ENCODE measurements at places on chromosomes 7 and 10.

DNA sequence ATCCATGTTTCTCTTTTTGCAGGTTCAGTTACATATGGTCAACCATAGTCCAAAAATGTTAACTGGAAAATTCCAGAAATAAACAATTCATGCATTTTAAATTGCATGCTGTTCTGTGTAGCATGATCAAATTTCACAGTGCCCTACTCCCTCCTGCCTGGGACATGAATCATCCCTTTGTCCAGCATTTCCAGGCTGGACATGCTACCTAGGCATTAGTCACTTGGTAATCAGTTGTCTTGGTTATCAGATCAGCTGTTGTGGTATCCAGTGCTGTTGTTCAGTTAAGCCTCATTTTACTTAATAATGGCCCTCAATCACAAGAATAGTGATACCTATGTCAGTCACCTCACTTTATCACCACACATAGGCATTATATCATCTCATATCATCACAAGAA, 7.3 kb upstream of the PNLIP start:
- DNase-seq, result no peak

DNA sequence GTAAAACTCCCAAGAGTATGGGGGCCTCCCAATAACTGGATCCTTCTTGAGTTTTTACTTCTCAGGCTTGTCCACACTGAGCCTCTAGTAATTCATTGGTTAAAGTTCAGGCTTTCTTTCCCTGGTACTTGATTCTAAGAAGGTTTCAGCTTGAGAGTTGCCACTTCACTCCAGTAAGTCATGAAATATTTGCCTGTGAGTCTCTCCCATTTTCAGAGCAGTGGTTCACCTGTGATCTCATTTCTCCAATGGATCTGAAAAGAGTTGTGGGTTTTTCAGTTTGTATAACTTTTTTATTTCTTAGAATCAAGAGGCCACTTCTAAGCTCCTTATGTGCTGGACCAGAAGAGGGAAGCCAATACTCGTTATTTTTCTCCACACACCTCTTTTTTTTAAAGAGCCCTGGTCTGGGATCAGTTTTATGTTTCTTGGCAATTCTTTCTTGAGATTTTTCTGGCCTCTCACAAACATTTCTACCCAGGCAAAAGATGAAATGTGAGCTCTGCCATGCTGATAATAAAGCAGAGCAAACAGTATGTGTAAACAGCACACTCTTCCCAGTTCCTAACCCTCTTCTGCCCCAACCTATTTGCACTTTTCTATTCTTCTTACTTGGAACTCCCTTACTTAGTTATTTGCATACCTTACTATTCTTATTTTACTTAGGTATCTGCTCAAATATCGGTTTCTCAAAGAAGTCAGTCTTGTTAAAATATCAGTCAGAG, 983.4 kb downstream of the CCSER2 start:
- DNase-seq, result no peak

- no peak for DNase-seq
These were observed 155.6 kb upstream of the GHITM start for GRCh38 chr10:83983578-83984255.

DNA sequence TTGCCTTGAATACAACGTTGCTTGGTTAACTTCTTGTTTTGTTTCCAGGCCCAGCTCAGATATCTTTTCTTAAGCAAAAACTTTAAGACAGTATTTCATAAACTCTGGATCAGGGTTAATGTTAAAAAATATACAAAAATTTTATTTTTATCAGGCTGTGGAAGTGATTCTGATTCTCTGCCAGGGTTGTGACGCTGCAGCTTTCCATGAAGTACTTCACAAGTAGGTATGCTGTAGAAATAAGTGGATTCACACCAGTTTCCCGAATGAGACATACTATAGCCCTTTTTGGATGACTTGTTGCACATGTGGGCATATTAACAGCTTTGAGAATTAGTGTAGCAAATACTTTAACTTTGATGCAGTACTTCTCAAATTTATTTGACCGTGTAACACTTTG, 70.1 kb downstream of the CDK14 start:
- DNase-seq, result no peak

DNA sequence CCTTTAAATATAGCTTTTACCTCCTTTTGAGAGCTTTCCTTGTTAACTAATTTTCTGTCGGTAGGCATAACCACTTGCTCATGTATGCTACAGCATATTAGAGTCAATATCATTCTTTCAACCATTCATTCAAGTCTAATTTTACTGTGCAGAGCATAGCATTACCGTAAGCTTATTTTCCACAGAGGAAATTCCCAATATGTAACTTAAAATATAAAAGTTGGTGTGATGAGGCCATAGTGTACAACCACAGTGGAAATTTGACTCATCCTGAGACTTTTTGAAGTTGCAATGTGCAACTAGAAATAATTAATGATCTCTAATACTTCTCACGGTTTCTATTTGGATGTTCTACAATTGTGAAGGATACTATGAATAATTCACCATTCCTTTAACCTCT, 80.6 kb upstream of the KLF6 start:
- DNase-seq, result no peak

DNA sequence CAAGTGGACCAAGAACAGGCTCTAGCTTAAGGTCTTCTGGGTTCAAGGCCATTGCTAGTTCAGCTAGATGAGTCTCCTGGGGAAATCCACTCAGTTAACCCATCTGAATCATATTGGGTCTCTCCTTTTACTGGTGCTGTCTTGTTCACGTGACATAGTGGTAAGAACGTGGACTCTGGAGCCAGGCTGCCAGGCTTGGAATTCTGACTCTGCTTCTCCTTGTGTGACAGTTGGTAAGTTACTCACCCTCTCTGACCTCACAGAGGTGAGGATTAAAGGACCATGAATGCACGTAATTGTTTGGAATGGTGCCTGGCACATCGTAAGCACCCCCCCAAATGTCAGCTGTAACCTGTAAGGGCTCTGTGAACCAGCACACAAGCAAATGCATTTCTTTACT, 9.7 kb upstream of the CALU start:
- DNase-seq, result no peak

DNA sequence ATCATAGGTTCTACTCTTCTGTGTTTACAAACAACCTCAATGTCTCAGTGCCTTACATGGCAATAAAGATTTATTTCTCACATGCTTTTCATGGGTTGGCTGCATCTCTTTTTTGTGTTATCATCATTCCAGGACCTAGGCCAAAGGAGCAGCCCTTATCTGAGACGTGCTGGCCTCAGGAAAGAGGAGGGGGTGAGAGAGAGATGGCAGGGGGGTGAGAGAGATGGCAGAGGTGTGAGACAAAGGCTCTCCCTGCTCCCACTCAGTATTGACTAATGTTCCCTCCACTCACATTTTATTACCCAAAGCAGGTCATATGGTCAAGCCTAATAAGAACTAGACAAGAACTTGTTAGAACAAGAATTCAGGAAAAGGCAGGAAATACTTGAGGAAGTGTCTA, 120.1 kb upstream of the PRR15 start:
- DNase-seq, result no peak

DNA sequence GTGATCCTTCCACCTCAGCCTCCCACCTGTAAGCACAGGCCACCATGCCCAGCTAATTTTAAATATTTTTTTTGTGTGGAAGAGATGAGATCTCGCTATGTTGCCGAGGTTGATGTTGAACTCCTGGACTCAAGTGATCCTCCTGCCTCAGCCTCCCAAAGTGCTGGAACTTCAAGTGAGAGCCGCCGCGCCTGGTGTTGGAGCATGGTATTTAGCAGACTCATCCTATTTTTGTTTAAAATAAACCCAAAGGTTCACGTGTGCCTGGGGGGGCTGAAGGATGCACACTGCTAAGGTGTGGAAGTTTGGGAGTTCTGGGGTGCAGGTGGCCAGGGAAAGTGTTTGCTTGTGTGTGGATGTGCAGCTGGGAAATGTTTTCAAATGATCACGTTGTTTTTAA, 18.1 kb downstream of the PDGFA start:
- no peak for DNase-seq

- no peak for DNase-seq
These were observed 714.9 kb downstream of the KCNMA1 start for GRCh38 chr10:76922666-76923065.

DNA sequence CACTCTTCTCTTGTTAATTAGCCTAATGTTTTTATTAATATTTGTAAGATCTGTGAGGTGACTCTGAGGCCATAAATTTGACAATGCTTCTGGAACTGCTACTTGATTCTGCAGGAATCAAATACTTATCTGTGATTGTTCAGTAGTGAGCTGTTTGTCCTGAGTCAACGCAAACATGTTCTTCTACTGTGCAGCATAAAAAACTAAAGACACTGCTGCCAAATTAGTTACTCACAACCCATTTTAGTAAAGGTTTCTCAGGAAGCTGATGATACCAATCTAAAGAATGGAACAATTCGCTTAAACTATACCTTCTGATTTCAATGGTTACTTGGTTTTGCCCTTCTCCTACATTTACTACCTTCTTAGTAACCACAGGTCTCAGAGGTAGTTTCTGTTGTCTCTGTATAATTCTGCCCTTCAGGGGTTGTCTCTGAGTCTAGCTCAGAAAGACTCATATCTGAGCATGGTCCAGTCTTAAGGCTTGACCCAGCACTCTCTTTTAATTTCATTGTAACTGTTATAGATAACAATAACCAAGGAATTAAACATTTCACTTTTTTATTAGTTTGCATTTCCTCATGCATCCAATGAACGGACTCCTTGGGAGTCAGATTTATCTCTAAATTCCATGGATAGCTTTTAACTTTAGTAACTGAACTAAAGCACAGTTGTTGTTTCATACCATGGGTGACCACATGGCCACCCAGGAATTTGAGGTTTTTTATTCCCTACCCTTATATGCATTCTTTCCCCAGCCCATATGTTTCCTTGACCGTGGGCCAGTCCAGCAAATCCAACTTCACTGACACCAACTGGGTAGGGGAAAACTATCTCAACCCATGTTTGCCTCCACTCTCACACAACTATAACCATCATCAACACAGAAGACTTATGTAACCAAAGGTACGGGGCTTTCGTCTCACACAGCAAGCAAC, 309.5 kb upstream of the TEX47 start:
- DNase-seq, result no peak

DNA sequence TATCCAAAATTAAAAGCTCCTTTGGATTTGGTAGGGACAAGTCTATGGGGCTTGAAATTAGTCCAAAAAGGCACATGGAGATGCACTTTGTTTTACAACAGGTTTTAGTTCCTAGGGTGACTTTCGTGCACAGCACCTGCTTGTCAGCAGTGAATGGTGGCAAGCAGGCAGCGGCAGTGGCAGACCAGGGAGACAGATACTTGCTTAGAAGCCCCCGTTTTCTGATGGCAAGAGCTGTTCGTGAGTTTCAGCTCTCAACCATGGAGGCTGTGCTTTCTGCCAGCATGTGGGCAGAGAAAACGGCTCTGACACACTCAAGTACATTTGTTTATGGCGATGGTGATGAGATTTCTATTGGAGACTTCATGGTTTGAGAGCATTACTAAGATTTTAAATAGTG, 61.7 kb upstream of the SHH start:
- DNase-seq, result no peak

- DNase-seq, result no peak
These were observed 770.6 kb downstream of the CCSER2 start for GRCh38 chr10:85098835-85099521.

DNA sequence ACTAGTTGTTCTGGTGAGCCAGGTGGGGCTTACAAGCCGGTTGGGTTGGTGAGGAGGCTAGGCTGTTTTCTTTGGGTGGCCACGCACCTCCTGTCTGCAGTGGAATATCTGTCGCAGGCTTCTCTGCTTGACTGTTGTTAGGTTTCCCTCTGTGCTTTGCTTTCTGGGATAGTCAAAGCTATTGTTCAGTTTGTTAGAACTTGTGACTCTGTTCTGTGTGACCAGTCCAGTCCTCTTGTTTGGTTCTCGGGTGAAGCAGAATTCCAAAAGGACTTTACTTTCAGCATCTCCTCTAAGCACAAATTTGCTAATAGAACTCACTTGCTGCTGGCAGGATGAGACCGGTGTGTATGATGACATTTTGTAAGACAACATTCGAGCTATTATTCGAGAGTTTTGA, 105.3 kb downstream of the CREB5 start:
- no peak for DNase-seq

DNA sequence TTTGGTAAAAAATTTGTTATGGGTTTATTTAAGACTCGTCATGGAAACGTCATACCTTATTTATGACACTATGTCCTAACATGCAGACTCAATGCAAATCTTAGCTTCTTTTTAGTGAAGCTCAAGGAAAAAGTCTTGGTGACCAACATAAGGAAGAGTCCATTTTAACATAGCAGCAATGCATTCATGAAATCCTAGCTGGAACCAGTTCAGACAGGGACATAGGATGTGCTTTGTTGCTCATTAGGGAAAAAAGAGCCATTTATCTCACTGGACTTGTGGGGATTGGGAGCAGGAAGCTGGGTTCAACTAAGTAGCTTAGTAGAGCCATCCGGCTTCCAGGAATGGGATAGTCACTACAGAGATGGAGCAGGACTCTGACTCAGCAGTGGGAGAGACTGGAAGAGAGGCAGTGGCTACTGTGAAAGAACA, 100.7 kb upstream of the DKK1 start:
- no peak for DNase-seq

DNA sequence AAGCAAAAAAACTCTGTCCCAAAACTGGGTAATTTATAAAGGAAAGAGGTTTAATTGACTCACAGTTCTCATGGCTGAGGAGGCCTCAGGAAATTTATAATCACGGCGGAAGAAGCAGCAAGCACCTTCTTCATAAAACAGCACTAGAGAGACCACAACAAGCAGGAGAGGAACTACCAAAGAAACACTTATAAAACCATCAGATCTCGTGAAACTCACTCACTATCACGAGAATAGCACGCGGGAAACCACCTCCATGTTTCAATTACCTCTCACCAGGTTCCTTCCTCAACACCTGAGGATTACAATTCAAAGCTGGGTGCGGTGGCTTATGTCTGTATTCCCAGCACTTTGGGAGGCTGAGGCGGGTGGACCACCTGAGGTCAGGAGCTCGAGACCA, 48.5 kb downstream of the PDIA4 start:
- DNase-seq, result no peak

- no peak for DNase-seq
These were observed 117.5 kb downstream of the TCF7L2 start for GRCh38 chr10:113067501-113067900.

DNA sequence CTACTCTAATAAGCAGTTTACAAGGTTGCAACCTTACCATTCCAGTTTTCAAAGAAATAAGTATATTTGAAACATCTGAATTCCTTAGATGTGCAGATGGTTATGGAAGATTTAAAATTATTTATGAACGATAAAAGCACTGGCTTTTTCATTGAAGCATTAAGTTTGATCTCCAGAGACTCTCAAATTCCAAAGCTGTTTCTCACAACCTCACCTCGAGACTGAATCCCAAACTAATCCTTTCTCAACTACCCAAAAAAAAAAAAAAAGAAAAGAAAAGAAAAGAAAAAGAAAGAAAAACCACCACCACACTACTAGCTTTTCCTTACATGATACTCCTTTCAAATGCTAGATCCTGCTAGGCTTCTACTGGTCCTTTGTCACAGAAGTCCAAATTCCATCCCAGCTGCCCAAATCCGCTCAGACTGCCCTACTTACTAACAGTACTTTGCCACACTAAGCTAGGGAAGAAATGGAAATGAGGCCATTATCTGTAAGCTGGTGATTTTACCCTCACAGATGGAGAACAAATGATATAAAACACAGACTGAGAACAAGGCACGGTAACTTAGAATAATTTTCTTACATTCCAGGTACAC, 100.6 kb upstream of the CDK1 start:
- no peak for DNase-seq

GRCh38 chr7:121273467-121274167, 55.2 kb upstream of the WNT16 start:
- no peak for DNase-seq

GRCh38 chr10:69276503-69276902, 1.8 kb upstream of the HK1 start:
- DNase-seq, result no peak

All from D721Med (cell line).